AG09309 (cell line): ENCODE measurements at places on chromosomes 2 and 18.

DNA sequence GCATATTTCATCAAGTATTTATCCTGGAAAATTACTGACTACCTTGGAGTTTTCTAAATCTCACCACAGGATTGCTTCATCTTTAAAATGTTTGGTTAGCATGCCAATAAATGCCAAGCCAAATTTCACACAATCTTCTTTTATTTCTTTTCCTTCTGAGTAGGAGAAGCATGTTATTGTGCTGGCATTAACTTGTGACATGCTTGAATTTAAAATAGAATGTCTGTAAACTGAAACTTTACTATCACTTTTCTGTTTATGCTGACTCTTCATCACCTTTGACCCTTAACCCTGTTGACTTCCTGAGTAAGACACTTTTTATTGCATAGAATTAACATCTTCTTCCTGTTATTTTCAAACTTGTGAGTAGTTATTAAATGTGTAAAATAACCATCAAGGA, 56.2 kb upstream of the LRRTM4 start:
- DNase-seq, result no peak

- DNase-seq, result no peak
Measured at GRCh38 chr2:240985881-240986786, 12.3 kb upstream of the SNED1 start.

DNA sequence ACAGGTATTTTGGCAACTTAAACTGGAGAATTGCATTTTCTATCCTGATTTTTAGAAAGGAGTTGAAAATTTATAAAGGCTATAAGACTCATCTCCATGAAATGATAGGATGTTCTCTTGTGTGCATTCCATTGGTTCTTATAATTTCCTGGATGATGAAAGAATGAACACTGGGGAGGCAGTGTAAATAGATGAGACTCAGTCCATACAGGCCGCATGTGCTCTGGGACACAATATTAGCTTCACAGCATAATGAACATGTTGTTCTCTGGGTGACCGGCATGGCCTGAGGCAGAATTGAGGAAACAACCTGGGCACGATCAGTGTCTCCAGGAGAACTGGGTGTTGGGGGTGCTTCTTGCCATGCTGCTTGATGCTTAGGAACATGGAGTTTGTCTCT, 38.8 kb downstream of the AOX1 start:
- no peak for DNase-seq

- no peak for DNase-seq
Measured at GRCh38 chr2:207807516-207807915, 37.8 kb upstream of the FZD5 start.

GRCh38 chr18:71837547-71837946, 706.6 kb downstream of the CBLN2 start:
- DNase-seq, result no peak

GRCh38 chr18:35458271-35458670, 39.5 kb downstream of the INO80C start:
- DNase-seq, result no peak

DNA sequence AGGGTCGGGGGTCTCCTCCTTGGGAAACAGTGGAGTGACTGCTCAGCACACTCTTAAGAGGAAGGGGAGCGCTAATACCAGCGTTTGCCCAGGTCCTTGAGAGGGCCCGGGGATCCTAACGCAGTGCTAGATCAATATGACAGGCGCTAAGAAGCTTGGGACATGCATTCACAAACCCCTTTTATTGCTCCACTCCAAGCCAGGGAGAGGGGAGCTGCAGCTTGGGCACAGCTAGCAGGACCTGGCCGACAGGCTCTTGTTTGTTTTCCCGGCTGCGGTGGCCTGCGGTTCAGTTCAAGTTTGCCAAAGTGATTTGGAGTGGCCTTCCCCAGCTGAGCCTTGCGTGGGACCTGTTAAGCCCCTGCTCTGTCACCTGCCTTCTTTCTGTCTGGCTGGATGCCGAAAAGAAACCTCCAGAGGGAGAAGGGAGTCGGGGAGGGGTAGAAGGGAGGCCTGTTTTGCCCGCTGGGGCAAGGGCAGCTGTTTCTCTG, 152.1 kb downstream of the GLI2 start:
- no peak for DNase-seq

GRCh38 chr18:71036783-71037182, 747.9 kb downstream of the SOCS6 start:
- no peak for DNase-seq

DNA sequence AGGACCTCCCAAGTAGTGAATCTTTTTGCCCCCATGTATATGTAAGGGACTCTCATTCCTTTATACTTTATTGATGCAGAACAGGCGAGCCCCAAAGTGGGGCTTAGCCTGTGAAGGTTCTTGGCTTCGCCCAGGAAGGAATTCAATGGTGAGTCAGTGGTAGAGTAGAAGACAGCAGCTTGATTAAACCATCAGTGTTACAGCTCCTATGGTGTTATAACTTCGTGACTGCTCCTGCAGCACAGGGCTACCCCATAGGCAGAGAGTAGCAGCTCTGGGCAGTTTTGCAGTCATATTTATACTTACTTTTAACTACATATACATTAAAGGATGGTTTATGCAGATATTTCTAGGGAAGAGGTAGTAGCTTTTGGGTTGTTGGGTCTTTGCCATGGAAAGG, 11.0 kb downstream of the FAM171B start:
- DNase-seq, result no peak

DNA sequence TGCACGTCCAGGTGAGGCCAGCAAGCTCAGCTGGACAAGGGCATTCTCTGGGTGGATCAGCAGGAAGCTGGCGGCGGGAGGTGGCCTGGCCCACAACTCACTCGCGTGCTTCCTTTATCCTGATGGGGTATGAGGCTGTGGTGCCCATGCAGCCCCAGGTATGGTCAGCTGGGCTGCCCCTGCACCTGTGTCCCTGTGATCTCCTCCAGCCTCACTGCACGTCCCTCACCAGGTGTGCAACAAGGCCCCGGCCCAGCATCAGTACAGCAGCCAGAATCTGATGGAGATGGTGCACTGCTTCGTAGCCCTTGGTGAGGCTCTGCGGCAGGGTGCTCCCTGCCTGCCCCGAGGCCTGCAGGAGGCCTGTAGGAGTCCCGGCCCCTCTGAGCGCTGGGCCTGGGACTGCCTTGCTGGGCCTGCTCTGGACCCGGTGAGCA, 17.6 kb downstream of the MROH2A start:
- no peak for DNase-seq

- DNase-seq, result no peak
Measured at GRCh38 chr2:129369437-129369836, 610.0 kb upstream of the RAB6C start.

GRCh38 chr18:9738266-9738969, 30.3 kb downstream of the RAB31 start:
- DNase-seq, result no peak

DNA sequence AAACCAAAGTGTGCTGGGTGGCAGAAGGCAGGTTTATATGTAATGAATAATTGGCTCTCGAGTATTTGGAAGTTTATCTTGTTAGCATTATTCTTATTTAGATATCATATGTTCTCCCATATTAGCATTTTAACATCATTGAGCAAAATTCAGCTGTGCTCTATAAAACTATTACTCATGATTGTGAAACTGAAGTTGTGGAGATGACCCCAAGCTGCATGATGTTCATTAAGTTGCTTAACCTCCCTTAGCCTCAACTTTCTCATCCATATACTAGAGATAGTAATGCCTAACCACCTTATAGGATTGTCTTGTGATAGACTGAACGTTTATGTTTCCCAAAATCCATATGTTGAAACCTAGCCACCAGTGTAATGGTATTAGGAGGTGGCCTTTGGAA, 346.3 kb downstream of the SATB2 start:
- no peak for DNase-seq

DNA sequence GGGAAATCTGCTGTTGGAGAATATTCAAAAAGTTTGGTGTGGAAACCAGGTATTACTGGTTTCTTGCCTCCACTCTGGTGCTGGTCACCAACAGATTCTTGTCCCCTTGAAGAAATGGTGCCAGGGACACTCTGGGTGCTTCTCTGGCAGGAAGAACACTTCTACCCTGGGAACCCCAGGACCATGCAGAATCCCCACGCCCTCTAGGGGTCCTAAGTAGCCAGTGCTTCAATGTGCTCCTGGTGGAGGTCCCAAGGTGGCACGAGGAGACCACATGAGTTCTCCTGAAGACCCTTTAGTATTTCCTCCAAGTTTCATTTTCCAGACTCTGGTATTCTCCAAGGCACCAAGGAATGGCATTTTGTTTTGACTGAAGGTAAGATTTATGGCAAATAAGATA, 380.6 kb downstream of the TSN start:
- no peak for DNase-seq
